Breast epithelium (tissue), 4 donors: ENCODE measurements at places on chromosomes 4 and X. TPM values are rescaled to one million over a fixed set of nuclear protein-coding genes. Genes with fewer than 3 reads are reported as not detected.

DNA sequence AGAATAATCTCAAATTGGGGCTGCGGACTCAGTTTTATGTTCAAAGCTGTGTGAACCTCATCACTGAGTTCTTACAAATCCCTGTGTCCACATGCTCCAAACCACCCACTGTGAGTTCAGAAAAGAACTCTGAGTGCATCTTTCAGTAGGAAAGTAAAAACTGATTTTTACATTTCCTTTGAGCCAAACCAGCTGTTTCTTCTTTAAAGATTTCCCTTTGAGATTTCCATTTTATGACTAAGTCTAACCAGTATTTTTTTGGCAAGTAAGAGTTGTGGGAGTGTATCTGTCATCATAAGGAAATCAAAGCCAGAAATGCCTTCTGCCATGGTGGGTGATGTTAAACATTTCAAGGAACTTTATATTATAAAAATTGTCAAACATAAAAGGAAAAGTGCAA, 100.0 kb downstream of the TET2 start:
- no peak for DNase-seq
- no peak overlapping the region for H3K27ac ChIP-seq
- H3K27me3 ChIP-seq, result no peaks in the 10 kb centered on the region
- no peaks in the 10 kb centered on the region for H3K4me1 ChIP-seq

DNA sequence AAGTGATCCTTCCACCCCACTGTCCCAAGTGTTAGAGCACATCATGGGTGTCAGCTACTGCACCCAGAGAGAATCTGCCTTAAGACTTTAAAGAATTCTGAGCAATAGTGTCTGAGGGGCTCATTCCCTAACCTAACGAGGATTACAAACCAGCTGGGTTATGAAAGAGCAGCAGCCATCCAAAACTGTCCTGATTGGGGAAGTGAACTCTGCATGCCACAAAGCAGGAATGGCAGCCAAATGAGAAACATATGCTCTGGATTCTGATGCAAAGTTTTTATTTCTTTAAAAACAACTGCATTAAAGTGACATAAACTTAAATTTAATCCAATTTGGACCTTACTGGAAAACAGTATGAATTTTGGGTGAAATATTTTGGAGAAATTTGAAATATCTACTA, 103.2 kb downstream of the ANXA3 start:
- H3K27ac ChIP-seq, result no peak overlapping the region
- DNase-seq, result no peak
- no peaks in the 10 kb centered on the region for H3K36me3 ChIP-seq
- no peaks in the 10 kb centered on the region for H3K27me3 ChIP-seq

GRCh38 chr4:168631241-168632162, 134.7 kb downstream of the PALLD start:
- peak overlapping the region; percentile 82 for H3K27ac ChIP-seq
- H3K36me3 ChIP-seq, result no peaks in the 10 kb centered on the region
- H3K27me3 ChIP-seq, result no peaks in the 10 kb centered on the region
- H3K4me3 ChIP-seq, result peak overlapping the region; percentile 70
- no peaks in the 10 kb centered on the region for H3K4me1 ChIP-seq

DNA sequence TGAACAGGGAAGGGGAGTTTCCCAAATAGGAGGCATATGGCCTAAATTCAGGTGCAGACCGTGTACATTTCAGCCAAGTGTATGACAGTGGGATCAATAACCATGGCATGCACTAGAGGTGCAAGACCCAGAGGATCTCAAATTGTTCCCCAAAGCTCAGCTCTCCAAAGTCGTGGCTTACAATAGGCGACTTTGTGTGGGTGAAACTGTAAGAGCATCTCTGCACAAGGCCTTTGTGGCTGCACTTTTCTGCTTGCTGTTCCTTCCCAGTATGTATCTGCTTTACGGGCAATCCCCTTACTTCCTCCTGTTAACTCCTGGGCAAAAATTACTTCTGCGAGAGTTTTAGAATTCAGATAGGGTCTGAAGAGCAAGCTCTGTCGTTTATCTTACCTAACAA, 518.3 kb upstream of the ZFP42 start:
- no peak overlapping the region for H3K4me3 ChIP-seq
- no peak for DNase-seq
- H3K36me3 ChIP-seq, result no peaks in the 10 kb centered on the region
- no peaks in the 10 kb centered on the region for H3K4me1 ChIP-seq
- H3K27ac ChIP-seq, result no peak overlapping the region
- no peaks in the 10 kb centered on the region for H3K27me3 ChIP-seq

DNA sequence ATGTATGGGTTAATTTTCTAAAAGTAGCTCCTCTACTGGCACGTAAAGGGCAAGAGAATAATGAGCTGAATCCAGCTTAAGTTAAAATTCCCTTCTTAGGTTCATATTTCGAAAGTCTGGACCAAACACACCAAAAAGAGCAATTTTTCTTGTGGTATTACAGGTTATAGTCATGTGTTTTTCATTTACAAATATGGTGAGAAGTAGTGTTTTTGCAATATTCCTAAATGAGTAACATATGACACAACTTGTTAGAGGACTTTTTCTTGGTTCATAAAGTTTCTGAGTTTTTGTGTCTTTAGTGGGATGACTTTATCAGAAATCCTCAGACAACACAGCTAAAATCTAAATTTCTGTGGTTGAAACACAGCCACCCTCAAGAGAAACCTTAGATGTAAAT, 172.1 kb downstream of the AFF2 start:
- H3K4me3 ChIP-seq, result no peak overlapping the region
- no peaks in the 10 kb centered on the region for H3K27me3 ChIP-seq
- no peak overlapping the region for H3K27ac ChIP-seq
- H3K36me3 ChIP-seq, result no peaks in the 10 kb centered on the region
- no peaks in the 10 kb centered on the region for H3K4me1 ChIP-seq

Gene SPANXA2
- not detected for total RNA-seq

DNA sequence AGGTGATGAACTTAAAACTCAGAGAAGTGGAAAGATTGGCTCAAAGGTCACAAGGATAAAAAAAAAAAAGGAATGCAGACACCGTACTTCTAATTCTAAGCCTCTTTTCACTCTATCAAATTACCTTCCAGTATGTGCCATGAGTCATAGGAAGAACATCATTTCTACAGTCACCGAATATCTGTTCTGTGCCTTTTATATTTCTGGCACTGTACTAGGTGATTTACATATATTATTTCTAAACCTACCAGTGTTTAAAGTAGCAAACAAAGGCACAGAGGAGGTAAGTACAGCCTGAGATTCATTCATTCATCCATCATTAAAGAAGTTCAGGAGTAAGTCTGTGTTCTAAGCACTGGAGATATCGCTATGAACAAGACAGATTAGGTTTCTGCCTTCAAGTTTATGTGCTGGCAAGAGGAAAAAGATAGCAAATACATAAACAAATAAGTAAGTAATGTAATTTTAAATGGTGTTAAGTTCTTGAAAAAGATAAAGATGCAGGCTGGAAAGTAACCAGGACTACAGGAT, 65.3 kb downstream of the PALLD start:
- H3K4me1 ChIP-seq, result no peaks in the 10 kb centered on the region
- no peak overlapping the region for H3K27ac ChIP-seq
- no peak overlapping the region for H3K4me3 ChIP-seq
- H3K36me3 ChIP-seq, result no peaks in the 10 kb centered on the region
- no peak for DNase-seq

Gene KCTD8
- 0.48 TPM for total RNA-seq

Gene C4orf50
- not detected for total RNA-seq

Gene F8A2
- not detected for total RNA-seq

Gene CTAG1A
- total RNA-seq, result not detected

DNA sequence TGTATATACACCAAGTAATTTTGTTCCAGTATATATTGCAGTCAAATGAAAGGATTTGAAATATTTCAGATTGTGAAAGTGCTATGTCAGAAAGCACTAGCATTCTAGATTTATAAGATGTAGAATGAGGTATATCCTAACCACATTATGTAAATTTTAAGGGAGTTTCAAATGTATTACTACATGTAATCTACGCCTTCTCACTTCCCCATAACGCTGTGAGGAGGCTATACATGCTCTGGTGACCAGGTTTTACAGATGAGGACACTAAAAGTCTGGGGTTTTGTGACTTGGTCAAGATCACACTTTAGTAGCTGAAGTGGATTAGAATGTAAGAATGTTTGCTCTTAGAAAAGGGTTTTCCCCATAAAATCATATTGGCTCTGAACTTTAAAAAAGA, 8.1 kb downstream of the ENPEP start:
- no peaks in the 10 kb centered on the region for H3K4me1 ChIP-seq
- peak overlapping the region; percentile 44 for H3K27ac ChIP-seq
- no peak for DNase-seq
- H3K36me3 ChIP-seq, result no peaks in the 10 kb centered on the region

Gene ARHGAP36
- 119 TPM for total RNA-seq

Gene IL13RA2
- total RNA-seq, result not detected

- no peak overlapping the region for H3K4me3 ChIP-seq
- no peak overlapping the region for H3K27ac ChIP-seq
- H3K27me3 ChIP-seq, result no peaks in the 10 kb centered on the region
- H3K4me1 ChIP-seq, result no peaks in the 10 kb centered on the region
Observed at GRCh38 chrX:323721-324628, 5.4 kb upstream of the GTPBP6 start.

DNA sequence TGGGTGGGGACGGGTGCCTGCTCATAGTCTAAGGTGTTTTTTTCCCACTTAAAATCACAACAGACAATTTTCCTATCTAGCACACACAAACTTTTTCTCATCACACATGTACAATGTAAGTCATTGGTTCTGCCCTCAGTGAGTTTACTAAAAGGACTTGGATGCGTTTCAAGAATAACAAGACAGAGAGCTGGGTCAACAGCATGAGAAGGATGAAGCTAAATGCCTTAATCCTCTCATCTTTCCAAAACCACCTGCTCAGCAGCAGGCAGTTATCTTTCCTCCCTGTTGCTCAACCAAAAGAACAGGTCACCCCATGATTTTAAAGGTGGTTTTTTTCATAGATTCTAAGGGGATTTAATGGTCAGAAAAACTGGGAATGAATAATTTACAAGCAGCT, 40.1 kb downstream of the OFD1 start:
- H3K36me3 ChIP-seq, result no peaks in the 10 kb centered on the region
- DNase-seq, result no peak
- no peaks in the 10 kb centered on the region for H3K4me1 ChIP-seq
- no peak overlapping the region for H3K27ac ChIP-seq
- no peaks in the 10 kb centered on the region for H3K27me3 ChIP-seq

Gene IGFBP7
- 769 TPM for total RNA-seq

GRCh38 chr4:61442936-61443335, 242.8 kb downstream of the ADGRL3 start:
- no peaks in the 10 kb centered on the region for H3K36me3 ChIP-seq
- DNase-seq, result no peak
- no peaks in the 10 kb centered on the region for H3K27me3 ChIP-seq
- H3K4me1 ChIP-seq, result no peaks in the 10 kb centered on the region
- H3K27ac ChIP-seq, result no peak overlapping the region
- H3K4me3 ChIP-seq, result no peak overlapping the region

Gene FGF13
- total RNA-seq, result 7.9 TPM

Gene GYPA
- total RNA-seq, result not detected

DNA sequence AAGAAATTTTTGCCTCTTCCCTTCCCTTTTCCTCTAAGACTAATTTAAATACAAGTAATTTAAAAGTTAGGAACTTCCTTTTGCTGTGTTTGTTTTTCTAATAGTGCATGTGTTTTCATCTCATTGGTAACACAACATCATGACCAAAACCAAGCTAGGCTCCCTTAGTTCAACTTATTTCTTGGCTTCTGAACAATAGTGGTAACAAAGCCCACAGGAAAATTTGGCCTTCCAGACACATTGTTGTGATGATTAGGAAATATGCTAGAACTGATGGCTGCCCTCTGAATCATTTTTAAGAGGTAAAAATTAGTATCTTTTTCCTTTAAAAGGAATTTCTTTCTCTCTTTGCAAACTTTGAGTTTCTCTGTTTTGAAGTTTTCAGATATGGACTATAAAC, 25.5 kb upstream of the TEC start:
- DNase-seq, result no peak
- no peak overlapping the region for H3K27ac ChIP-seq
- no peaks in the 10 kb centered on the region for H3K36me3 ChIP-seq
- no peaks in the 10 kb centered on the region for H3K27me3 ChIP-seq
- H3K4me1 ChIP-seq, result no peaks in the 10 kb centered on the region

Gene HELT
- total RNA-seq, result not detected

Gene PABPC1L2A
- not detected for total RNA-seq

DNA sequence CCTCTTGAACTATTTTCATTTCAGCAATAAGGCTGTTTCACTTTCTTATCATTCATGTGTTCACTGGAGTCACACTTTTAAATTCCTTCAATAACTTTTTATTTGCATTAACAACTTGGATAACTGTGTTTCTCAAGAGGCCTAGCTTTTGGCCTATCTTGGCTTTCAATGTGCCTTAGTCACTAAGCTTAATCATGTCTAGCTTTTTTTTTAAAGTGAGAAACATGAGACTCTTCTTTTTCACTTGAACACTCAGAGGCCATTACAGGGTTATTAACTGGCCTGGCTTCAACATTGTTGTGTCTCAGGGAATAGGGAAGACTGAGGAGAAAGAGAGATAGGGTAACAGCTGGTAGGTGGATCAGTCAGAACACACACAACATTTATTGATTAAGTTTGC, 64.0 kb upstream of the VCX2 start:
- no peaks in the 10 kb centered on the region for H3K27me3 ChIP-seq
- no peaks in the 10 kb centered on the region for H3K36me3 ChIP-seq
- DNase-seq, result no peak

DNA sequence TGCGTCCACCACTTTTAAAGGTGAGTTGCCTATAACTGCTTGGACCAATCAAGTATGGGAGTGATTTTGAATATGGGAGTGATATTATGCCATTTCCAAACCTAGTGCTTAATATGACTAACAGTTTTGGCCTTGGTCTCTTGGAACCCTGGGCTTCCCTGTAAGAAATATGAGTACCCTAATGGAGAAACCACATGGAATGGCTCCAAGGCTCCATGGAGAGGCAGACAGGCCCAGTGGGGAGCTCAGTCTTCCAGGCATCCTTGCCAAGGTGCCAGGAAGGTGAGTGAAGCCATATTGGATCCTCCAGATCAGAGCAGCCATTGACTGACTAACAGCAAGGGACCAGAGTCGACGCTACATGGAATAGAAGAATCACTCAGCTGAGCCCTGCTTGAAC, 53.2 kb downstream of the MAML3 start:
- no peaks in the 10 kb centered on the region for H3K36me3 ChIP-seq
- H3K4me3 ChIP-seq, result no peak overlapping the region
- H3K27ac ChIP-seq, result no peak overlapping the region
- H3K4me1 ChIP-seq, result peaks cover 6% of the 10 kb centered on the region

Gene PPBP
- total RNA-seq, result 2.0 TPM

Gene MAP9
- total RNA-seq, result 8.8 TPM

GRCh38 chr4:63906660-63907183, 502.5 kb downstream of the TECRL start:
- no peak for DNase-seq
- H3K36me3 ChIP-seq, result no peaks in the 10 kb centered on the region
- H3K27me3 ChIP-seq, result no peaks in the 10 kb centered on the region
- no peak overlapping the region for H3K27ac ChIP-seq
- H3K4me1 ChIP-seq, result no peaks in the 10 kb centered on the region
- H3K4me3 ChIP-seq, result no peak overlapping the region

DNA sequence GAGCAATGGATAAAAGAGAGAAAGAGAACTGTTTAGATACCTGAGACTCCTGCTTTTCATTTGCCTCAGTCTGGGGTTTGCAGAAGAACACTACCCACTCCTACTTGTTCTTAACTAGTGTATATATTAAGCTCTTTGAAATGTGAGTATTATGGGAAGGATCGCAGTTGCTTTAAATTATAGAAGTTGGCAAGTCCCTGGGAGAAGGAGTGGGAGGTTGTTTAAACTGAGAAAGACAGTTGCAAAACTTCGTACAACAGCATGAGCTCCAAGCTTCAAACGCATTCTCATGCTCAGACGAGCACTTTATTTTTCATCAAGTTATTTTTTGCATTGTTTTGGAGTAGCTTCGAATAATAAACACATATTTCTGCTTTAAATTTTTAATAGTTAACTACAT, 88.1 kb upstream of the C1QTNF7 start:
- H3K4me1 ChIP-seq, result no peaks in the 10 kb centered on the region
- H3K36me3 ChIP-seq, result no peaks in the 10 kb centered on the region
- no peaks in the 10 kb centered on the region for H3K27me3 ChIP-seq
